ENCODE measurements at places on chromosomes 1 and 21.

DNA sequence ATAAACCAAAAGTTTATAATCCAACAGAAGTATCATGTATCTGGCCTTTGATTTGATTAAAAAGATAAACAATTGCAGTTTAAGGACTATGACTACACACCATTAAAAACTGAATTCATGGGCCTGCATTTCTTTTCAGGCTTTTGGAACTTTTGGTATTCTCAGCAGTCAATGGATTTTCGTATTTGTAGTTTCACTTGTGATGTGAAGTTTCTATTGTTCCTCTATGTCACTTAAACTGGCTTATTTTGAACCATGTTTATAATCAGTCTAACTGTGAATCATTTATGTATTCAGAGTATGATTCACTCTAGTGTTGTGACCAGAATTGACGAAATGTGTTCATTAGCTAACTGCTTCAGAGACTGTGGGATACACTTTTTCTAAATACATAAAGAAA lies 132.9 kb downstream of the COQ8A start:
- DNase-seq, result no peak

GRCh38 chr1:230797942-230798365 lies 50.8 kb downstream of the CAPN9 start:
- DNase-seq, result no peak

DNA sequence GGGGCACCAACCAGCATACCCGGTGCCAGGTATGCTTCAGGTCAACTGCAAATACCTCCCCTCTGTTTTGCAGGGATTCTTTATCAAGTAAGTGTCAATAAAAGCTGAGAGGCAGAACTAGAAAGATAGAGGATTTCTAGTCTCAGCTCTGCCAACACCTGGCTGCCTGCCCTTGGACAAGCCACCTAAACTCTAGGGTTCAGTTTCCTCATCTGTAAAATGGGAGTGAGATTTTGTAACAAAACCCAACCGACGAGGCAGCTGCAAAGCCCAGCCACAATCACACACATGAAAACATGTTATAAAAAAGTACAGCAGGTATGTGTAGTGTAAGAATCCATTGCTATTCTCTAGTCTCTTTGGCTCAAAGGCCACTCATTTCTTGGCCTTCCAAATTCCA lies 8.2 kb downstream of the SSBP3 start:
- no peak for DNase-seq

- no peak for DNase-seq
Measured at GRCh38 chr1:212178851-212179250, 106.4 kb upstream of the PPP2R5A start.

- no peak for DNase-seq
Measured at GRCh38 chr1:212951947-212952640, 1.8 kb downstream of the VASH2 start.

- no peak for DNase-seq
Measured at GRCh38 chr1:34500451-34500850, 254.4 kb upstream of the GJB5 start.

GRCh38 chr1:25657883-25658760 lies 41.5 kb downstream of the MAN1C1 start:
- peak; percentile 56 for DNase-seq
